ENCODE measurements at places on chromosomes 1 and 21.

- no peak for DNase-seq
Measured at GRCh38 chr1:62433861-62434617, 2.8 kb upstream of the USP1 start.

DNA sequence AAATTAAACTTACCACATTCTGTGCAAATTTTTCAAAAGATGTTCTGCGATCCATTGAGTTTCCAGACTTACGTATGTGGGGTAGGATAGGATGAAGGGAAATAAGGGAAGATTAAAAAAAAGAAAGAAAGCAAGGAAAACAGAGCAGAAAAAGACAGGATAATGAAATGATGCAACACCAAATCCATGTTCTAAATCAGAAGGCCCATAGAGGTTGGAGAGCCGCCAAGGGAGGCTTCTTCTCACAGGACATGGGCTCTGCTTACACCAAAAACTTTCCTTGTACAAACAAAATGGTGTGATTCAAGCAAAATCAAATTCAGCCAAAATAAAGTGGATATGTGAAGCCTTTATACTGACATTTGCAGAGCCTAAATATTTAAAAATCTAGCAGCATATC lies 189.5 kb upstream of the GREM2 start:
- no peak for DNase-seq

DNA sequence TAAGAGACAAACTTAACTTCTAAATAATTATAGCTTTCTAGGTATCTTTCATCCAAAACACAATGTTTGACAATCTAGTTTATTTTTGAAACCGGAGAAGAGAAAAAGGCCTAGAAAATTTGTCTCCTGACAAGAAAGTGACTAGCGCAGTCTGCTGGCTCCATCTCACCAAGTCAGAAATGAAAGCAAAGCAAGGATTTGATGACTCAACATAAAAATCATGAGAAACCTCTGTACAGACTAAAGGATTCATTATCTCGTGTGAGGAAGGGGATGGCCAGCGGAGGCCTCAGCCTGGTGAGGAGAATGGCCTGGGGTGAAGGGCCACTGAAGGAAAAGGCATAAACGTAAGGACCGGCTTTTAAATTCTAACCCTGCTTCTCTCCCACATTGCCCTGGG lies 20.0 kb upstream of the TSNAX start:
- no peak for DNase-seq

GRCh38 chr1:18972991-18973390 lies 16.5 kb upstream of the IFFO2 start:
- no peak for DNase-seq

DNA sequence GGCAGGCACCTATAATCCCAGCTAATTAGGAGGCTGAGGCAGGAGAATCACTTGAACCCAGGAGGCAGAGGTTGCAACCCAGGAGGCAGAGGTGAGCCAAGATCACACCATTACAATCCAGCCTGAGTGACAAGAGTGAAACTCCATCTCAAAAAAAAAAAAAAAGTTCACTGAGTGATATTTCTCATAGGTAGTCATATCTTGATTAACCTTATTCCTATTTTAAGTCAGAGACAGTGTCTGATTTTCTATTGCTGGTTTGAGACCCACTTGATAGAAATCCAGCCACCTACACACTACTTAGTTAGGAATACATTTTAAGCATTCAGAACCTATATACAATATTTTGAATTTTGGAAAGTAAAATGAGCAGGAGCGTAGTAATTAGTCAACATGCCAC lies 357.4 kb upstream of the ADGRL2 start:
- DNase-seq = no peak

GRCh38 chr1:23895082-23895481 lies 18.1 kb downstream of the CNR2 start:
- DNase-seq = no peak

DNA sequence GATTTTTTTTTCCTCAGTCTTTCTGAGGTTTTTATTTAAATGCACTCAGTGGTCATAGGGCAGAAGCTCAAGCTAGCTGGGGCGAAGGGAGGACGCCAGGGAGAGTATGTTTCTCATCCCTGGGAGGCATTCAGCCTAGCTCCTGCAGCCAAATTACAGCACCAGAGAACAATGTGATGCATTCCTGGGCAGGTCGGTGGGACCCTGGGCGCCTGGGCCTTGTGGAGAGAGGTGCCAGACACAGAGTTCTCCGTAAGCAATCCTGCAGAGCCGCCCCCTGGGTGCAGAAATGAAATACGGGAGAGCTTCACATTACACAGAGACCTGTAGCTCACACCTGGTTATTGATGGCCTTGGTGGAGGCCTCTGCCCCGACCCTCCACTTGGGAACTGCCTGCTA lies 15.5 kb downstream of the WNT2B start:
- no peak for DNase-seq

GRCh38 chr1:192227330-192227729 lies 69.1 kb downstream of the RGS18 start:
- no peak for DNase-seq

DNA sequence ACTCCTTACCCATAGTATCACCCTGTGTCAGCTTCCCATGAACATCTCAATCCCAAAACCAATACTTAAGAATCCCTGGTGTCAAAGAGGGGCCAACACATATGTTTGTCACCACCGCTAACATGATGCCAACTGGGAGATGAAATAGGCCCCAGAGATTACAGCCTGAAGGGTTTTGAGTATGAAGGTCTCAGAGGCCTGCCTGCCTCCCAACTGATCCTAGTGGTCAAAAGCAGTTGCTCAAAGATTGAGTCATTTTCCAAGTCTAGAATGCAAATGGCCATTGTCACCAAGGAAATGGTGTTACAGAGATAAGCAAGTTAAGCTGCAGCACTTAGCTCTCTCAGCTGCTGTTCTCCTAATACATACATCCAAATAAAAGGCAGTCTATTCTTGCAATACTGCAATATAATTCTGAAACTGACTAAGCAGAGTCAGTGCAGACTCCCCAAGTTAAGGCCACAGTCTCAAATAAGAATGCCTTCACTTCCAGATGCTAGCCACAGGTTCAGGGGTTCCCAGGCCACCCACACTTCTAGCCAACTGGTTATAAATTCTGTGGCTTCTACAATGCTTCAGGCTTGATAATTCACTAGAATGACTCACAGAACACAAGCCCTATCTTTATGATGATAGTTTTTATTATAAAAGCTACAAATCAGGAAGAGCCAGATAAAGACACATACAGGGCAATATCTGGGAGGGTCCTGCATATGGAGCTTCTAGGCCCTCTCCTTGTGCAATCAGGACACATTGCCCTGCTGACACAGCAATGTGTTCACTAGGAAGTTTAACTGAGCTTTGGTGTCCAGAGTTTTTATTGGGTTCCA lies 18.7 kb downstream of the DUSP10 start:
- DNase-seq = no peak

- no peak for DNase-seq
Measured at GRCh38 chr21:30104241-30104640, 62.4 kb downstream of the CLDN17 start.

DNA sequence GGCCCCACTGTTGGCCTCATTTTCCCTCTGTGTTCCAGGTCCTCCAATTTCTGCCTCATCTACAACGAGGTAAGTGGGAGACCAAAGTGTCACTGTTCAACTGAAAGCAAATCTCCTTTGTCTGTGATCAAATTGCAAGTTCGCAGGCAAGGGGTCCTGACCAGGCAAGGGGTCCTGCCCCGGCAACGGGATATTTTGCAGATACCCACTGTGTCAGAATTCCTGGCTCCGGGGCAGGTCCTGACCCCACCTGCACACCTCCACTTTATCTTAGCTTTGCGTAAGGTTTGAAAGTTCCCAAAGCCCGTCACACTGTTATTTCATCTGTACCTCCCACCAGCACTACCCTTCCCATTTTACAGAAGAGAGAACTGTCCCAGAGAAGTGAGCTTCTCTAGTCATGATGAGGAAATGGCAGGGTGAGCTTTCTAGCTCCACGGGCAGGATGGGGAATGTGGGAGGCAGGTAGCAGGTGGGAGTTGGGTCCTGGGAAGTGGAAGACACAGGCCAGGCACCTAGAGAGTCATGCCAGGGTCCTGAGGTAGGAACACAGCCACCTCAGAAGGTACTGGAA lies 32.0 kb upstream of the CSF1 start:
- no peak for DNase-seq

GRCh38 chr1:159560599-159560998 lies 24.8 kb upstream of the OR10J5 start:
- no peak for DNase-seq

DNA sequence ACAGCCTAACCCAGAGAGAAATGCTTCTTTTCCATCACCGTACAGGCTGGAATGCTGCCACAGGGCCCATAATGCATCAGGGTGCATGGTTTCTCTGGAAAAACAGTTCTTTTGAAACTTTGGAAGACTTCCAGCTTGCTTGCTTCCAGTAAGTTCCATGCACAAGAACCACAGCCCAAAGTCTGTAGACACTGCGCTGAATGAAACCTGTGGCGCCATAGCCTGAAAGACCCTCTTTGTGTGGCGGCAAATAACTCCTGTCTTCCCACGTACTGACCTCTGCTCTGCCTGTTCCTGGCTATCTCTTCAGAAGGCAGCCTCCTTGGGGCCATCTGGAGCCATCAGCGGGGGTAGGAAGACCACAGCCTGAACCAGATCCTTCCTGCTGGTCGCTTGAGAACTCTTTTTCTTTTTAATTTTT lies 15.1 kb downstream of the MIIP start:
- no peak for DNase-seq

DNA sequence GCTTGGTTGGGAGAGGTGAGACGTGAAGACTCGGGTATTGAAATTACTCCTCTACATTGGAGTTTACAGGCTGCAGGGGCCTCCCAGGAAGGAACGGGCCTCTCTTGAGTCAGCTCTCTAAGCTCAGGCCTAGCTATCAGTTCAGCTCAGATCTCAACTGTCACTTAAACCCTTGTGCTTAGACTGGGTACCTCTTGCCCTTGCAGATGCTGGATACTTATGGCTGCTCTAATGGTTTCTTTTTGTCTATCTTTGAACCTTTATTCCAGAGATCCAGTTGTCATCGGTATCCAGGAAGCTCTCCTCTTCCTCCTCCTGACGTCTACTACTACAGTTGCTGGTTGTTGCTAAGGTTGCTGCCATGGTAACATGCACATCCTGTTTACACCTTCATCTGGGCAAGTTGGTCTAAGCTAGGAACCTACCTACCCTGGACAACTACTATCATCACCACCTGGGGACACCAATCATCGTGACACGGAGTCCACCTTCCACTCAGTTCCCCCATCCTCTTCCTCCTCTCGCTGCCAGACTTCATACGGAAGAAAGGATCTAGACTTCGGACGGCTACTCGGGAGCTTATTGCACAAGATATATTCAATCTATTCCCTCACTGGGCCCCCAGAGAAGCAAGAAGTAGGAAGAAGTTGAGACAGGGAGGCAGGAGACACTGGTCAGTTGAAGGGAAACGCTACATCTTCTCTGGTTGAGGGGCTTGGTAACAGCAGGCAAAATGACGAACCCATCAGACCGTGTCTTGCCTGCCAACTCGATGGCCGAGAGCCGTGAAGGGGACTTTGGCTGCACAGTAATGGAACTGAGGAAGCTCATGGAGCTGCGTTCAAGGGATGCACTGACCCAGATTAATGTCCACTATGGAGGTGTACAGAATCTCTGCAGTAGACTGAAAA lies 56.1 kb downstream of the ATP2B4 start:
- DNase-seq = peak; percentile 82

- DNase-seq = no peak
Measured at GRCh38 chr1:90273241-90273774, 278.4 kb downstream of the ZNF326 start.

GRCh38 chr1:244265507-244265906 lies 186.2 kb downstream of the ADSS2 start:
- no peak for DNase-seq

DNA sequence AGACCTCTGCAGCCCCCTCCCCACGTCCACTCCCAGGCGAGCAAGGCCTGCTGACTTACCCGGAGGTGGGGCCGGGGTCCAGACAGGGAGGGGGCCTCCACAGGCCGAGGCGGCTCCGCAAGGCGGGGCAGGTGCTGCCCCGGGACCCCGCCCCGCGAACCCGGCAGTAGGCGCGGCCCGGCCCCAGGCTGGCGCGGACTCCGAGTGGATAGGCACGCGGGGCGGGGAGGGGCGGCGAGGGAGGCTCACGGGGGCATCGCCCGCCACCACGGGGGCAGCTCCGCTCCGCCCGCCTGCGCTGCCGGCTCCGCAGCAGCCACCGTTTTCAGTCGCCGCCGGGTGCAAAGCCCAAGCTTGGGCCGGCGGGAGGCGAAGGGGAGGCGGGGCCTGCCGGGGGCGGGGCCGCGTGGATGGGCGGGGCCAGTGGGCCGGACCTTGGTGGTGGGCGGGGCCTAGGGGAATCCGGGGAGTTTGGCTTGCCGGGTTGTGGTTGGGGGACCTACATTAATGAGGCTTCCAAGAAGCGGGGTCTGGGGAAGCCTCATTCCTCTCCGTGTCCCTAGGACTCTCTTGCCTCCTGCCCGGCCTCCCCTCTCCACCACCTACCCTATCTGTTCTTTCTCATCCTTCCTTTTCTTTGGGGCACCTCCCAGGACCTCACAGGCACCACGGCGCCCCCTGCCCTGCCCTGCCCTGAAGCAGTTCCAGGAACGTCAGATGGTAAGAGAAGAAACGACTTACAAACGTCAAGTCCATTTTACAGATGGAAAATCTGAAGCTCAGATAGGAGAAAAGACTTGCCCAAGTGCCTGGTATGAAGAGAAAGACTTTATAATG lies at the start of gene RIMS3:
Gene RIMS3, minus strand, starts transcription at position 348 of the 837 bp plus-strand sequence. CDS start 23,757 bp downstream, outside the sequence.
- DNase-seq = peak; percentile 85

DNA sequence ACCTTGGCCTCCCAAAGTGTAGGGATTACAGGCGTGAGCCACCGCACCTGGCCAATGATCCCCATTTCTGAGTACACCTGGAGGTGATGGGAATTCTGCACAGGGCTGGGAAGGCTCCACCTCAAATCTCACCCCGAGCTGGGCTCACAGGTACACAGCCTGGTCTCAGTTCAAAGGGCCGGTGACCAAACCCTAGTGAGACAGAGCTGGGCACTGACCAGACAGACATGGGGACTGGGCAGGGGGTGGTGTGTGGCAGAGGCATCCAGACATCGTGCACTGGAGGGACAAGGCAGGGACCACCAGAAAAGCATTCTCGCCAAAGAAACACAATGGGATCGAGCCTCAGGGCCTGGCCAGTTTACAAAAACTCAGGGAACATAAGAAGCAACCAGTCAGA lies 17.2 kb downstream of the LSS start:
- no peak for DNase-seq

DNA sequence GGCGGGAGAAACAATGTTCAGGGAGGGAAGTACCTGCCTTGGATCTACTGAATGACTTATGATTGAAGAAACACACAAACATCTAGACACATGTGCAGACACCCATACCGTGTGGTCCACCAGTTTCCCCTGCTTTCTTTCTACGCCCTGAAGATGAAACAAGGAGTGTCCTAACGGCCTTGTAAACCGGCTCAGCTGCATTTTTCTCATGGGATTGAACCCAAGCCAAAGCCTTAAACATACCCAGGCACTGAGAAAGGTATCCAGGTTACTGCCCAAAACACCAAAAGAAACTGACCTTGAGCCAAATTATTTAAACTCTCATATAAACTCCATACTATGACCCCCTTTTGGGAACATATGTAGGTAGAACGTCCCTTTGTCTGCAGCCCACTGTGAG lies 630.0 kb upstream of the RGS18 start:
- DNase-seq = no peak

Data from RPMI8226 (cell line).